ENCODE measurements at places on chromosomes 6 and 20. TPM values are rescaled to one million over a fixed set of nuclear protein-coding genes. Genes with fewer than 3 reads are reported as not detected.

MLIP gene
- 0.51 TPM for polyA plus RNA-seq

TFAP2D gene
- not detected for polyA plus RNA-seq

PLCB1 gene
- polyA plus RNA-seq, result 35.5 TPM

TCF21 gene
- polyA plus RNA-seq, result 208 TPM

SNAP25 gene
- polyA plus RNA-seq, result 6.7 TPM

EPPIN gene
- 0.10 TPM for polyA plus RNA-seq

SLC17A3 gene
- 1.2 TPM for polyA plus RNA-seq

ERVFRD-1 gene
- 0.16 TPM for polyA plus RNA-seq

DDX43 gene
- 0.95 TPM for polyA plus RNA-seq

C4A gene
- polyA plus RNA-seq, result 24.1 TPM

PRRT1 gene
- polyA plus RNA-seq, result 2.2 TPM

HLA-DRB1 gene
- polyA plus RNA-seq, result 44.8 TPM

EFCAB8 gene
- not detected for polyA plus RNA-seq

APCDD1L gene
- 11.4 TPM for polyA plus RNA-seq

BPIFB1 gene
- polyA plus RNA-seq, result not detected

VNN1 gene
- 0.19 TPM for polyA plus RNA-seq

DCDC2 gene
- 119 TPM for polyA plus RNA-seq

NRN1 gene
- 9.9 TPM for polyA plus RNA-seq

BHLHE23 gene
- not detected for polyA plus RNA-seq

TCP11 gene
- 1.9 TPM for polyA plus RNA-seq

NOTCH4 gene
- 16.0 TPM for polyA plus RNA-seq

OTOR gene
- polyA plus RNA-seq, result not detected

ZFP57 gene
- polyA plus RNA-seq, result 0.21 TPM

GPSM3 gene
- polyA plus RNA-seq, result 11.8 TPM

BNIP5 gene
- 0.30 TPM for polyA plus RNA-seq

TRIM31 gene
- not detected for polyA plus RNA-seq

SLC26A8 gene
- 0.68 TPM for polyA plus RNA-seq

TLDC2 gene
- 2.6 TPM for polyA plus RNA-seq

WASF1 gene
- polyA plus RNA-seq, result 49.4 TPM

CLPSL1 gene
- 0.60 TPM for polyA plus RNA-seq

PHACTR3 gene
- polyA plus RNA-seq, result 11.2 TPM

FUT9 gene
- 2.1 TPM for polyA plus RNA-seq

VWA7 gene
- 10.7 TPM for polyA plus RNA-seq

GRM1 gene
- polyA plus RNA-seq, result 0.22 TPM

DDRGK1 gene
- 59.9 TPM for polyA plus RNA-seq

ABT1 gene
- 15.5 TPM for polyA plus RNA-seq

RPP40 gene
- polyA plus RNA-seq, result 11.7 TPM

RSPO3 gene
- 17.9 TPM for polyA plus RNA-seq

PKIB gene
- 1.1 TPM for polyA plus RNA-seq

NTSR1 gene
- polyA plus RNA-seq, result 1.4 TPM

GNMT gene
- 2.6 TPM for polyA plus RNA-seq

GPLD1 gene
- 2.8 TPM for polyA plus RNA-seq

TPD52L1 gene
- polyA plus RNA-seq, result 77.5 TPM

PRICKLE4 gene
- 6.7 TPM for polyA plus RNA-seq

PRSS16 gene
- 0.30 TPM for polyA plus RNA-seq

ANKRD66 gene
- 0.06 TPM for polyA plus RNA-seq

REM1 gene
- polyA plus RNA-seq, result 0.52 TPM

THEMIS gene
- not detected for polyA plus RNA-seq

SLC17A5 gene
- polyA plus RNA-seq, result 19.0 TPM

DUSP15 gene
- polyA plus RNA-seq, result 20.3 TPM

ZNF133 gene
- polyA plus RNA-seq, result 35.0 TPM

PRDM1 gene
- polyA plus RNA-seq, result 1.8 TPM

NKX2-2 gene
- not detected for polyA plus RNA-seq

ABCC10 gene
- 28.9 TPM for polyA plus RNA-seq

Measured in left renal cortex interstitium (tissue), 4 donors.